ENCODE measurements at places on chromosomes 3 and 15. TPM values are rescaled to one million over a fixed set of nuclear protein-coding genes. Genes with fewer than 3 reads are reported as not detected.

The BSN gene
- total RNA-seq: 0.07 TPM

The UBR1 gene
- 23.6 TPM for total RNA-seq

- no peak for DNase-seq
Measured at GRCh38 chr3:171159024-171159821, 132.7 kb upstream of the SLC2A2 start.

GRCh38 chr3:112056451-112056929 is 22.0 kb downstream of the TMPRSS7 start:
- DNase-seq: peak; percentile 79

- DNase-seq: peak; percentile 36
Measured at GRCh38 chr3:106176734-106177133, 307.9 kb upstream of the CBLB start.

- no peak for DNase-seq
Measured at GRCh38 chr15:68426116-68426515, 5.8 kb downstream of the ITGA11 start.

GRCh38 chr15:77527164-77527778 is 105.4 kb downstream of the LINGO1 start:
- DNase-seq: no peak

Data from HT1080 (cell line).